ENCODE measurements at places on chromosomes 13 and 19.

DNA sequence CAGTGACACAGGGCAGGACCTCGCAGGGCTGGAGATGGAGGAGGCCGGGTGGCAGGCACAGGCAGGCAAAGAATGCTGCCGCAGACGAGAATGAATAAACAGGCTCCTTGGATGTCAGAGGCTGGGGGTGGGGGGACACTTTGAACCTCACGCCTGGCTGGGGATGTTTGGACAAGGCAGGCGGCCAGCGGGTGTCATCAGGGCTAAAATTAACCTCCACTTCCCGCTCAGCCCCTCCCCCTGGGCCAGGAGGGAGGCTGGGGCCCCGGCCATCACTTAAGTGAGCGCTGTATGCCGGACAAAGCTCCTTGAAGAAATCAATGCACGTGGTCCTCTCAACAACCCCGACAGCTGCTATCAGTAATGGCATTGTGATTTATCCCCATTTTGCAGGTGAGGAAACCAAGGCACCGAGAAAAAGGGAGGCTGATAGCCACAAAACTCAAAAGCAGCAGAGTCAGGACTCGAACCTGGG, 10.3 kb upstream of the FUT5 start:
- DNase-seq: no peak

GRCh38 chr13:95679722-95680121, 2.8 kb downstream of the DNAJC3 start:
- no peak for DNase-seq

- DNase-seq: no peak
These were observed 30.9 kb upstream of the PSG9 start for GRCh38 chr19:43300206-43300605.

DNA sequence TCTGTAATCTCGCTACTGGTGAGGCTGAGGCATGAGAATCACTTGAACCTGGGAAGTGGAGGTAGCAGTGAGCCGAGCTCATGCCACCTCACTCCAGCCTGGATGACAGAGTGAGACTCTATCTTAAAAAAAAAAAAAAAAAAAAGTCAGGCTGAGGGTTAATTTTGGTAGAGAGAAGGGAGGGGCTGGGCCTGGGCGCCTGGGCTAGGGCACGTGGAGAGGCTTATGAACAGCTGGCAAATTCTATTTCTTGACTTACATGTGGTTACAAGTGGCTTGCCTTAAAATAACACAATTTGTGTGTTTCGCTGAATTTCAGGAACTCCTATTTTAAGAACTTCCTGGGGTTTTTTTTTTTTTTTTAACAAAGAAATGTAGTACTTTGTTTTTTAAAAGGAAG, 47.6 kb upstream of the MAP3K10 start:
- no peak for DNase-seq

GRCh38 chr19:45161738-45162607, 1.2 kb upstream of the NKPD1 start:
- DNase-seq: no peak

- DNase-seq: no peak
These were observed 36.9 kb downstream of the PABPC3 start for GRCh38 chr13:25132751-25133390.

GRCh38 chr13:18992791-18993190, 188.8 kb downstream of the TUBA3C start:
- no peak for DNase-seq

DNA sequence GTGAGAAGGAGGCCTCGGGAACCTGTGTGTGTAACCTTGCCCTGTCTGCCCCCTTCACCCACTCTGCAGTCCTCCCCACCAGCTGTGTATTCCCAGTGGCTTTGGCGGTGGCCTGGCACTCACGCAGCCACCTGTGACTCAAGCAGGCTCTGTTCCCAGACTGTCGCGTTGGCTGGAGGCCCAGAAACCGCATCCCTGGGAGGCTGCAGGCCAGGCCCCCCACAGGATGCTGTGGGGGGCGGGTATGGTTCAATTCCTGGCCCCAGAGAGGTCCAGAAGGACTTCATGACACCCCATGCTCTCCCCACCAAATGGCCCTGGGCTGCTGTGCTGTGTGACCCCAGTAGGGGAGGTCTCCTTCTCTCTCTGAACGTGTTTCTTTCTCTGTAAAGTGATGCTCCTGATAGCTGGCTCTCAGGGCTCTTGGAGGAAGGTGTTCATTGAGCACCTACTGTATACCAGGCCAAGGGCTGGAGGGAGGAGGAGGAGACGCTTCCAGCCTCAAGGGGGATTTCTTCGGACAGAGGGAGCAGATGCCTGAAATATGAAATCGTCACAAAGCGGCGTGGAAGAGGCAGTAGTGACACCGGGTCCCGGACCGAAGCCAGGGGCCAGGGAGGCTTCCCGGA, 1.9 kb upstream of the LINGO3 start:
- DNase-seq: no peak

DNA sequence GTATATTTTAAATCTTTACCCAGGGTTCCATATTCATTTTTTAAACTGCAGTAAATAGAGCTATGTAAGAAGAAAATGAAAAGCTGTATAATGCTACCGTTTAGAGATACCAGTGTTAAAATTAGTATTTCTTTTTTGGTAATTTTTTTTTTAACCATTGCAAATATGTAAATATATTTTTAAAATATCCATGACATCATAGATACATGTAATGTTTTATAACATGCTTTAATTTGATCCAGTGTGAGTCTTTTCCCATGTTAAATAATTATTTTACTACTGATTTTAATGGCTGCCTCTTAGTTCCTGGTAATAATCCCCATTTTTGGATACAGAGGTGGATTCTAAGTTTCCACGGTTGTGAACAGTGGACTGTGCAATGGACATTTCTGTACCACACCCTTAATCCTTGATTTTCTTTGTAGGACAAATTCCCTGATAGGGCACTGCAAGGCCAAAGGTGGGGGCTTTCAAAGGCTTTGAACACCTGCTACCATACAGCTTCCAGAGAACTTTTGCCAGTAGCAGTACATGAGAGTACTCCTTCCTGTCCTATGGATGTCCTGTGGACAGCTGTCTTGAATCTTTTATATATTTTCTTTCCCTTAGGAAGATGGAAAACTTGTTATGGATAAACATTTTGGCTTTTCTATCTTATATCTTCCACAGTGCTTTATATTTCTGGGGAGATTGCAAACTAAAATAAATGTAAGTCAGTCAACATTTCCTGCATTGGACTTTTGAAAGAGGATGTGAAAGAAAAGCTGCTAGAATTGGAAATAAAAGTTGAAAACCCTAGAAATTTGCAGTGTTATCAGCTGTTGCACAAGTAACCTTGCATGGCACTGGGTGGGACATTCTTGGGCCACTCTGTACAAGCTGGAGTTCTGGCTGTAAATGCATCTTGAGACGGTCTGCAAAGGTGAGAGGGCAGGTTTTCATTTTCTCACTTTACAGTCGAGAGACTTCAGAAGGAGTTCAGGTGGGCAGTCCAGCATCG, 46.8 kb downstream of the ARHGEF7 start:
- DNase-seq: no peak

GRCh38 chr13:49443357-49443703, 534 bp downstream of the CAB39L start:
- no peak for DNase-seq

- DNase-seq: no peak
These were observed 21.6 kb downstream of the SPATA13 start for GRCh38 chr13:24181991-24182702.

DNA sequence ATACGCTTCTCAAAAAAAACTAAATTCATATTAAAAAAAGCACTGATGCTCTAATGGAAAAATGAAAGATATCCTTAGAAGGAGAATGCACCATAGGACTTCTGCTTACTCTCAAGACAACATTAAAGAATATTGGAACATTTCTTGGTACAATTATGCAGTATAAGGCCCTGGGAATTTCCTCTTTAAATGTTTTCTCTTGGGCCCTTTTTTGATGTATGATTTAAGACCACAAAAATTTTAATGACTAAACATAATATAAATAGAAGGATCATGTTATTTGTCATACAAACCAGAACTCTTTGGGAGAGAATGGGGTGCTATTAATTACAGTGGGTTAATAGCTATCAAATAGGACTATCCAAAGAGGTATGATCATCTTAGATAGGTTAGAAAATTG, 403.7 kb downstream of the FGF14 start:
- DNase-seq: no peak

DNA sequence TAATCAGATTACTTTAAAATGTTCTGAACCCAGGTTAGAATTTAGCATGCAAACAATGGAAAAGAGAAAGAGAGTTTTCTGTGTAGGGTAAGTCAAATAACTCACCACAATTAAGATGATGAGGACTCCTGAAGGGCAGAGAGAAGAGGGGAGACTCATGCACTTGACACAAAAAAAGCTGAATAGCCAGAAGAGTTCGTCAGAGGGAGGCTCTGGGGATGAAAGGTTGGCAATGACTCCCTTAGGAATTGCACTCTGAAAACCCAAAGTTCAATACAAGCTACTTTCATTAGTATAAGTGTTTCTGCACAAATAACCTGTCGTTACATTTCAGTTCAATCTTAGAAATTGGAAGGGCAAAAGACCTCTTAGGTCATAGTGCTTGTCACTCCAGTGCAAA, 434.4 kb upstream of the PCDH9 start:
- no peak for DNase-seq

- no peak for DNase-seq
These were observed 810 bp upstream of the NFKBID start for GRCh38 chr19:35901055-35901644.

GRCh38 chr19:48961673-48962028, 3.5 kb upstream of the FTL start:
- no peak for DNase-seq

DNA sequence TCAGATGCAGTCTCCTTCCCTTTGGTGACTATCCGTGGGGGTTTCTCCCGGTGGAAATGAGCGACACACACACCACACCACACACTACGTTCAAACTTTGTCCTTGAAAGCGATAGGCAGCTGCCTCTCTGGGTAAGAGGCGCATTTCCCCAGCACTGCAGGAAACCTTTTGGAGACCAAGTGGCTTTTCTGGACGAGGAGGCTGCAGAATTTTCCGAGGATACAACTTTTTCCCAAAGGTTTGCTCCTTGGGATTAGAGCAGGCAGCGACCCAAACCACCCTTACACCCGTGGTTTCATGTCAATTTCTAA, 38.2 kb upstream of the FLT1 start:
- DNase-seq: no peak

DNA sequence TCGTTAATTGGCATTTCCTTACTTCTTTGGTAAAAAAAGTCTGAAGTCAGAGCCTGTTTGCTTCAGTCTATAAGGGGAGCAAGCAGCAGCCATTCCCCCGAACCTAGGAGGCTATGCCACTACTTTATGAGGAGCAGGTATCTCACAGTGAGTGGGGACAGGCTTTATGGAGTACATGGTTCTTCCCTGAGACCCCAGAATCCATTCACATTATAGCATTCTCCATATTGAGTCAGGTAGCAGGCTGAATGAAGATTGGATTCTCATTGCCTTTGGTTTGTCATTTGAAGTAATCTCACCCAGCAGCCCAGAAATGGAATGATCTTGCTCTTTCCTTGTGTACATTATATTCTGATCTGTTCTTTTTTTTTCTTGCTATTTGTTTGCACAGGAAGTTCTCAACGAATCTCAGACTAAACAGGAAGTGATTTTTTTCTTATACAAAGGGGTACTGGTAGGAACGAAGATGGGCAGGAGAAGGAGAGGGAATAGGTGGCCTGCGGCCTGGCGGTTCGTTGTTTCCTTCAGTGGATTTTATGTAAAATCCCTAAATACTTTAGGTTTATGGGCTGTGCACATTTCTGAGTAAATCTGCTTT, 74.4 kb downstream of the ARHGAP35 start:
- no peak for DNase-seq

DNA sequence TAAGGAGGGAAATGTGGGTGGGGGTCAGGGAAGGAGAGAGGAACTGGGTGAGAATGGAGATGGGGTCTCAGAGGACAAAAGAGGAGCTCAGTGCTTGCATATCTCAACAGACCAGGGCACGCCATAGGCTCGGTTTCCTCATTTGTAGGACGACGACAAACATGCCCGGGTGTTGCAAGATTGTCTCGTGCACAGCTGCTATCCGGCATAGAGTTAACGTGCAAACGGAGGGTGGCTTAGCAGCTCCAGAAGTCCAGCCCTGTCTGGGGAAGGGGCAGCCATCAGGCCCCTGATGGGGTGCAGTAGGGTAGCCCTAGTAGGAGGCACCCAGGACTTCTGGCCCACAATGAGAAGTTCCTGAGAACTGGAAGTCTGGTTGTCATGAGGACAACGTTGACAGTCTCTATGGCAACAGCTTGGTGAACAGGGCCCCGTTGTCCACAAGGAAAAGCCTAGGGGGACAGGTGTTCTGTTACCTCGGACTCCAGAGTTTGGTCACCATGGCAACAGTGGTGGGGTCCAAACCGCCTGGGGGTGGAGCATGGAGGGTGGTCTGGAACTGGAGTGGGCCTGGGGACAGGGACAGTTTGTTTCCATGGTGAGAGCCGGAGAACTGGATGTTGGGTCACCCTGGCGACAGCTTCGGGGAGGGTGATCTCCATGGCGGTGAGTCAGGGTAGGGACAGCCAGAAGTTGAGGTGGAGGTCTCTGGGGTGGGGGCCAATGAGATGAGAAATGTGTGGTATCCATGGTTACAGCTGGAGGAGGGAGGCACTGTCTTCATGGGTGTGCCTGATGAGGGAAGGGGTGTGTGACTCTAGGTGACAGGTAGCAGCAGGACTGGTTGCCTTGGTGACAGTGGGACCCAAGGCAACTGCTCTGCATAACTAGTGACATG, 16.8 kb downstream of the TM6SF2 start:
- DNase-seq: no peak

DNA sequence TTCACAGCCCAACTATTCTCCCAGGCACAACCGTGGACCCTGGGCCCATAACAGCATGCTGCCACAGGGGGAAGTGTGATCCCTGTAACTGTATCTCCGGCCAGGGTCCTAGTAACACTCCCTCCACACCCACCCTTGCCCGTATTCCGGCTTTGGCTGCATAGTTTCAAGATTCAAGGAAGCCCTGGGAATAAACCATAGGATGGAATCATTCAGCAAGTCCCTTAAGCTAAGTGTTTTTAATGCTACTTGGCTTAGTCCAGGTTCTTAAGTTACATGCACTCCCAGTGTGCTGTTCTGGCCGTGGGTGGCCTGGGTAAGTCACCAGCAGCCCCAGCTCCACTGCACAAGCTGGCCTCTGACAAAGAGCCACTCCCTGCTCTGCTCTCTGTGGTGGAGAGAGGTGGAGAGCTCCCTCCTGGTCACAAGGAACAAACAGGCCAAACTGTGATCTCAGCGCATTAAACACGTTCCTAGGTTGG, 532.4 kb upstream of the SGCG start:
- DNase-seq: no peak

All from stimulated activated CD8-positive, alpha-beta memory T cell treated with anti-CD3 and anti-CD28 coated beads, Interleukin-2, amount 100 ng/mL, for 48 hours (primary cell).